ENCODE measurements at places on chromosomes 6 and 20. TPM values are rescaled to one million over a fixed set of nuclear protein-coding genes. Genes with fewer than 3 reads are reported as not detected.

Gene BPIFA2
- total RNA-seq = not detected

Gene TMEM200A
- total RNA-seq = 12.9 TPM

Gene RIMS1
- total RNA-seq = 2.3 TPM

Gene HCRTR2
- 0.19 TPM for total RNA-seq

Gene OR2H1
- not detected for total RNA-seq
